ENCODE measurements at places on chromosomes 5 and 9.

GRCh38 chr5:166581826-166582225, 1709.6 kb upstream of the WWC1 start:
- DNase-seq = peak; percentile 13

DNA sequence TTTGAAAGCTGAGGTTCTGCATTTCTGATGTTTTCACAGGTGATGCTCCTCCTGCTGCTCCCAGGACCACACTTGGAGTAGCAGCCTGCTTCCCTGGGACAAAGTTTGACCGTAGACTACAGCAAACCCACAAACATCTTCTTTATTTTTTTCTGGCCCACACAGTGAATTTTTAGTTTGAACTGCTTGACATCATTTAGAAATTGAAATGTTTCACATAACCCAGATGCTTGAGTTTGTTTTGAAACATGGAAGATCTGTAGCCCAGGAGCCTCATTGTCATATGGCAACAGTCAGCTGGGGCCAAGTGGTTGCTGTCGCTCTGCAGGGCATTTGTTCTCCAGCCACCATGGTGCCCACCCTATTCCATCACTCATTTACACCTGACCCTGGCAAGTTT, 8.4 kb downstream of the SH3TC2 start:
- peak; percentile 74 for DNase-seq

GRCh38 chr9:17614903-17615302, 36.0 kb downstream of the SH3GL2 start:
- no peak for DNase-seq

GRCh38 chr9:34125681-34126206, 754 bp downstream of the DCAF12 start:
- DNase-seq = peak; percentile 16

DNA sequence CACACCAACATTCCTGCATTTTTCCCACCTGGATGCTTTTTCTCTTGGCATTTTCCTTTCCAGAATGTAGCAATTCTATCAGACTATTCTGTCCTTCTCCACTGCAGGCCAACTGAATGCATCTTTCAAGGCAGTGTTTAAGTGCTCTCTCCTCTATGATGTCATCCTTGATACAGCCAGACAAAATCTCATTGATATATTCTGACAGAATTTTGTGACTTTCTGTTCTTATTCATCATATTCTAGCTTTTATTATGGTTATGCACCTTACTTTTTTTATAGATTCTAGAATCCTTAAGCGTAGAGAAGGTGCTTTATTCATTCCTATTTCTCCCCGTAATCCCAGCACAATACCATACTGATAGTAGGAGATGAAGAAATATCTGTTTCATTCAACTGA, 355.5 kb upstream of the CCNH start:
- DNase-seq = no peak

GRCh38 chr5:74262544-74263207, 377.9 kb downstream of the ENC1 start:
- DNase-seq = no peak

- DNase-seq = peak; percentile 67
Measured at GRCh38 chr5:170070556-170071412, 34.9 kb upstream of the FOXI1 start.

DNA sequence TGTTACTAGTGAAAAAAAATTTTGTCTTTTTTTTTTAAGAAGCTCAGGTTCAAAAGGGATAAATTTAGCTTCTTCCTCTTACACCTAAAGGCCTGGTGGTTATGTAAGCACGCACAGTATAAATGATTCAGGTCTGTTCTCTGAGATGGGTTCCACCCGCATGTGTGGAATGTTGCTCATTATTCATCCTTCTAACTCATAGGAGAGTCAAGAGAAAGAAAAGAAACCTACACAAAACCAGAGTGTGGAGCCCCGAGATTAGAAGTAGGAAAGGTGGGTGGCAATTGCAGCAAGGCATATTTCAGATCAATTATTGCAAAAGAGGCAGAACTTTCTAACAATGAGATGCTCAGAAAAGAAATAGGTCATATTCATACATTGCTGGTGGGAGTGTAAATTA, 13.5 kb downstream of the PLAC8L1 start:
- no peak for DNase-seq

- DNase-seq = no peak
Measured at GRCh38 chr5:78500028-78500427, 139.6 kb downstream of the SCAMP1 start.

DNA sequence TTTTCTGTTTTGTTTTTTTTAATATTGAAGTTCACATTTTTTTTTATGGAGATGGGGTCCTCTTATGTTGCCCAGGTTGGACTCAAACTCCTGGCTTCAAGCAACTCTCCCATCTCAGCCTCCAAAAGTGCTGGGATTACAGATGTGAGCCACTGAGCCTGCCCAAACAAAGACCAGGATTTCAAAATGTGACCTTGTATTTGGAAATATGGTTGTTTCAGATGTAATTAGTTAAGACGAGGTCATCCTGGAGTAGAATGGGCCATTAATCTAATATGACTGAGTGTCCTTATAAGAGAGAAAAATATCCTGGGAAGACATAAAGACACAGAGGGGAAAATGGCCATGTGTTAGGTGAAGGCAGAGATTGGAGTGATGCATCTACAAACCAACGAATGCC, 340.5 kb downstream of the RAB3C start:
- DNase-seq = no peak

GRCh38 chr5:174532455-174533453, 191.6 kb upstream of the MSX2 start:
- DNase-seq = peak; percentile 98

GRCh38 chr5:137902408-137903133, 13.3 kb downstream of the PKD2L2 start:
- no peak for DNase-seq

GRCh38 chr9:127030814-127031740, 91.4 kb downstream of the ANGPTL2 start:
- no peak for DNase-seq

- peak; percentile 91 for DNase-seq
Measured at GRCh38 chr9:93642961-93643360, 66.6 kb downstream of the PHF2 start.

DNA sequence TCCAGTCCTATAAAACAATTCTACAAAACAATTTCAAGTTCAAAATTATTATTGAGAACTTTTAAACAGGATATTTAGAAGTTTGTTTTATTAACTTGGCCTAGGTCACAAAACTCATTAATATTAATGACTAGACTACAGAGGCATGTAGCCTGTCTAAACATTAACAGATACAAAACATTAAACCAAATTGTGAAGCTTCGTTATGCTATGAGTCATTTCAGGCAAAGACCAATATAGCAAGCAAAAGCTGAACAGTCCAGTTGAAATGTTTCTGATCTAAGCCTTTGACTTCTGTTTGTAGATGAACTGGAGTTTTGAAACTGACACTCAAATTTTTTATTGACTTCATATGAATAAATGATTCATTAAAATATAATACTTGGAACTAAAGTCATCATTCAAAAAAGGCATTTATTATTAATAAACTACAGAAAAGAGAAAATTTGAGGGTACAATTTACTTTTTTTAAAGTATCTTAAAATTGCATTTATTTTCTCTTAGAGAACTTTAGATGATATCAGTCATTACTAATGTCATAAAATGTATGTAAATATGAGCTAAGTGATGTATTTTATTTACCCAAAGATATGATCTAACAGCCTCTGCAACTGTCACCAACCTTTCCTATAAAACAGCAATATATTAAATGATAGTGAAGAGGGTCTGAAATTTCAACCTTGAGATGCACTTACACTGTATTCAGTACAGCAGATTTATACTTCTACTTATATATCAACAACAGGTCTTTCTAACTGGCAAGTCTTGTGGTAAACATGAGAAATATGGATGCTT, 188.8 kb downstream of the COMMD10 start:
- DNase-seq = peak; percentile 23

- DNase-seq = peak; percentile 75
Measured at GRCh38 chr5:98827161-98827560, 53.7 kb downstream of the RGMB start.

GRCh38 chr9:13380903-13381302, 101.4 kb upstream of the MPDZ start:
- DNase-seq = no peak
